ENCODE measurements at places on chromosomes 5 and 9. TPM values are rescaled to one million over a fixed set of nuclear protein-coding genes. Genes with fewer than 3 reads are reported as not detected.

DNA sequence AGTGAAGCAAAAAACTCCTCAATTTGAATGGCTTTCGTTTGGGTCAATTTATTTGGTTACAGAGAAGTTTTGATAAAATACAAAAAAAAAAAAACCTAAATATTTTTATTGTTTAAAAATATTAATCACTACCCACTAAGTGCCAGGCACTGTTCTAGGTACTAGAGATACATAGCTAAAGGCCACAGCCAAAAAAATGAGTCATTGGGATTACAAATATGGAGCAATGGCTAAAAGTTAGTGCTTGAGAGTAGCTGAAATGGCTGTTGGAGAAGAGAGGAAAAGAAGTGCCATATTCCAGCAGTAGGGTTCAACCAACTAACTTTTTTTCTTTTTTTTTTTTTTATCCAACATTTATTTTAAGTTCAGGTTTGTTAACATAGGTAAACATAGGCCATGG, 130.1 kb upstream of the PTGER4 start:
- no peak for DNase-seq

FRMPD1 gene
- polyA plus RNA-seq = 16.3 TPM

DNA sequence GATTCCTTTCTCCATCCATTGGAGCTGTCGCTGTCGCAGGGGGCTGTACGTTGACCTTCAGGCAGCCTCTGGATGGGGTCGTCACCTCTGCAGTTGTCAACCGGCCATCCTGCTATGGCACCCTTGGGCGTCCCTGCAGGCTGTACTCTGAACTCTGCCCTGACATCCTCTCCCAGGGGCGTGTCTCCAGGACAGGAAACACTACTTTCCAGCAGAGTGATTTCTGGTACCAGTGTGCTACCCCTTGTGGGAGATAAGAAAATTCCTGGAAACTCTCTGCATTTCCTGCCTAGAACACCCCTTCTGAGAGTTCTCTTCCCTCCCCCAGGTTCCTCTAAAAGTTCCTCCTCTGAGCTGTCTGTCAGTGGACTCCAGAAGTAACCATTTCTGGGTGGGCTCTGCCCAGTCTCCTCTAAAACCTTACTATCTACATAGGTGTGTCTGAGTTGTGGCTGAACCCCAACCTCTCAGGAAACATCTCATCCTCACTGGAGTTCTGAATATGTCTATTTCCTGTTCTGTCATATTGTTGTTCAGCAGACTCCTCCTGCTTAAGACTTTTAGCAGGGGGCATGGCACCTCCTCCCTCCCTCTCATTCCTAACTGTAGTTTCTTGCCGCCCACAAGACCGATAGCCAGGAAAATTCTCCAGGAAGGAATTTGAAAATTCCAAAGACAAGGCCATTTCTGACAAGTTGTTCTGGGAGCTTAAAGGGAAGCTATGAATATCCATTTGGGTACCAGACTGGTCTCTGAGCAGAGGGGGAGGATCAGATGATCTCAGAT, 145.3 kb upstream of the RASEF start:
- no peak for DNase-seq

TUBB4B gene
- polyA plus RNA-seq = 166 TPM

GRCh38 chr5:115978779-115979178, 16.5 kb downstream of the LVRN start:
- no peak for DNase-seq

CCL27 gene
- 0.53 TPM for polyA plus RNA-seq

IFNA21 gene
- polyA plus RNA-seq = not detected

GRCh38 chr9:134127616-134128015, 8.3 kb upstream of the WDR5 start:
- no peak for DNase-seq

SAXO1 gene
- polyA plus RNA-seq = not detected

DNA sequence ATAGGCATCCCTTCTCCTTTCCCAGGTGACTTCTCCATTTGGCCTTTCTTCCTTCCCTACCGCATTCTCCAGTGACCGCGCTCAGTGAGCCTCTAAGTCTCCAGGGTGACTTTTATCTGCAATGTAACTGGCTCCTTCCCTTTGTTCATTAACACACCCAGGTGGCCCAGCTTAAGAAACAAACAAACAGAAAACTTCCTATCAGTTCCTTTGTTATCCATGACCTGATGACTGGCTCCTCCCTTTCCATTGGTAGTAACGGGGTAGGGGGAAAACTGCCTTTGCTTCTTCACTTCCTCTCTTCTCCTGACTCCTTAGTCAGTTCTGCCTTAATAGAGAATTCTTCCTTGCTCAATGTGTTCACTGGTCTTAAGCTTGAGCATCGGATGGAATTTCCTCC, 7.0 kb upstream of the SH3GL2 start:
- no peak for DNase-seq

GRCh38 chr9:114316605-114317230, 6.2 kb upstream of the ORM1 start:
- no peak for DNase-seq

GRCh38 chr5:34015120-34015822, 7.4 kb upstream of the AMACR start:
- DNase-seq = no peak

TAS2R1 gene
- polyA plus RNA-seq = not detected

Data from muscle of arm (tissue), 14 donors.